BJ (cell line): ENCODE measurements at places on chromosomes 11 and 22.
A peak's percentile ranks its signal among the peaks of the same experiment; 100 is the strongest.

DNA sequence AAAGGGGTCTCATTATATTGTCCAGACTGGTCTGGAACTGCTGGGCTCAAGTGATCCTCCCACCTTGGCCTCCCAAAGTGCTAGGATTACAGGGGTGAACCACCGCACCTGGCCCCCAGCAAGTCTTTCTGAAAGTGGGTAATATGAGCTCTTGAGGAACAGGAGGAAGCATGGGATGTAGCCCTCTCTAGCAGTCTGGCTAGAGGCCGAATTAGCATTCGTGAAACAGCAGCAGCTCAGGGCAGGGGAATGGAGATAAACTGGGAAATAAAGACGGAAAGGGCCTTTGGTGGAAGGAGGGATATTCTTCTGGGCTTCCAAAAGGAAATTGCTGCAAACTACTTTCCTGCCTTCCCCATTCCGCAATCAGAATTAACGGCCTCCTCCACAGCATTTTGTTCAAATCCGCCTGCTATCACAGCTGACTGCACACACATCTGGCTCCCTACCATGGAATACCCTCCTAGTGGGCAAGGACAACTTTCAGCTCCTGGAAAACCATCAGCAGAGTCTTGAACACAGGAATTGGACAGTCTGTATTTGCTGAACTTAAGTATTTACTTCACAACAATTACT is 44.3 kb downstream of the MICAL3 start:
- no peak for DNase-seq

DNA sequence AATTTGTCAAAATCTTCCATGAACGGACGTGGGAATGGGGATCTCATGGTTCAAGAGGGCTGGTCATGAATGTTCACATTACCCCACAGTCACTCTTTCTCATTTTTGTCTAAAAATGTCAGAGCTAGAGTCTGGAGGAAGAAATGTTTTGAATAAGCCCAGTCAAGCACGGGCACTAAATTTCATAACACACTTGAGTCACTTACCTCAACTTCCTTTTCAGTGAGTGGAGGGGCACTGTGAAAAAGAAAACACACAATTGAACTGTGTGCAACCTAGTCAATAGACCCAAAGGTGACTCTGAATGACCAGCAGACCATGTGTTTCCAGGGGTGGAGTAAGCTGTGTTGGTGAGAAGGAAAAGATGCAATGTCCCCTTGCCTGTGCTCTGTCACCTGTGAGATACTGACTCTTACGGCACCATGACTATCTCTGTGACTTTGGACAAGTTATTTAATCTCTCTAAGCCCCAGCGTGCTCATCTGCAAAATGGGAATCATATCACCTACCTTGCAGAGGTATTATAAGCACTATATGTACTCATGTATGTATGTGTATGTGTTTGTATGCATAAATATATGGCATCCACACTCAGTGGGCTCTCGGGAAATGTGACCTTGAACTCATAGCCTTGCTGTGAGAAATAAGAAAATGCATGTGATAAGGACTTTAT is 38.2 kb upstream of the LYVE1 start:
- no peak for DNase-seq

DNA sequence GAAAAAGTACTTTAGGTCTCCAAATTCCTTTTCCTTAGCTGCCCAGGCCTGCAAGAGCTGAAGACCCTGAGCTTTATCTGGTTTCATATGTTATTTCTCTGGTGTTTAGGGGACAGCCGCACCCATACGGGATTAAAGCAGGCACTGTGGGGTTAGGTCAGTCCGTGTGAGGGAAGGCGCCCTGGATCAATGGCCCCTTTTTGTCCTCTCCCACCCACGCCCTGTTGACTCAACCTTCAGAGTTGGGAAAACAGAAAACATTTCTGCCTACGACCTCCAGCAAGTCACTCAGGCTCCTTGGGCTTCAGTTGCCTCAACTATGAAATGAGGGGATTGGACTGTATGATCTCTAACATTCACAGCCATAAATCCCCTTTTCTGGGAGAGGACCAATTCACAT is 55.2 kb upstream of the BARX2 start:
- DNase-seq = no peak

DNA sequence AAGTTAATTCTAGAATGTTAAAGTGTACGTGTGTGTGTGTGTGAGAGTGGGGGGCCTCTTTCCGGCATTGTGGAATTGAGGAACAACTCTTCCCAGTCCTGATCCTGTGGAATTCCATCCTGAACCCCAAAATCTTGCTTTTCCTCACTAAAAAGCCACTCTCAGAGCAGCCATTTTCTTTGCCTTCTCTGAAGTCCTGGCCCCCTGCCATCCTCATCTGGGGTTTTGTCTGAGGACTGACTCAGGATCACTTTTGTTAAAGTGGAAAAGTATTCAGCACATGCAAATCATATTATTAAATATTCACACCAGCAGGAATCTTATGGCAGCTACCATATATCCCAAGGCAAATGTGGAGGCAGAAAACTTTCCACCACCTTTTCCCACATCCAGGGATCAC is 3.8 kb downstream of the SCN4B start:
- DNase-seq = no peak

- no peak for DNase-seq
Measured at GRCh38 chr11:96906476-96906875, 516.7 kb downstream of the JRKL start.

DNA sequence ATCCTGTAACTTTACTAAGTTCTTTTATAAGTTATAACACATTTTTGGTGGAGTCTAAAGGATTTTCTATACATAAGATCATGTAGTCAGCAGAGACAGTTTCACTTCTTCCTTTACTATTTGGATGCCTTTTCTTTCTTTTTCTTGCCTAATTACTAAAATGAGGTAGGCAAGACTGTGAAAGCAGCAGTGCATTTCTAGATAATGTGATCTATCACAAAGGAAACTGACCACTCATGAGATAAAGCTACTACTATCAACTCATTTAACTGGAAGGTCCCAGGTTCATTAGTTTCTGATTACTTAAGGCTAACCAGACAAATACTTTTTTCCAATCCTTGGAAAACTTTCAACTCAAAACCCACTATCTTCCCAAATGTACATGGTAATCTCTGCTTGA is 196.2 kb upstream of the E2F8 start:
- DNase-seq = no peak

GRCh38 chr11:133579165-133580031 is 47.1 kb upstream of the OPCML start:
- no peak for DNase-seq

GRCh38 chr11:34587282-34587677 is 33.6 kb upstream of the EHF start:
- no peak for DNase-seq

DNA sequence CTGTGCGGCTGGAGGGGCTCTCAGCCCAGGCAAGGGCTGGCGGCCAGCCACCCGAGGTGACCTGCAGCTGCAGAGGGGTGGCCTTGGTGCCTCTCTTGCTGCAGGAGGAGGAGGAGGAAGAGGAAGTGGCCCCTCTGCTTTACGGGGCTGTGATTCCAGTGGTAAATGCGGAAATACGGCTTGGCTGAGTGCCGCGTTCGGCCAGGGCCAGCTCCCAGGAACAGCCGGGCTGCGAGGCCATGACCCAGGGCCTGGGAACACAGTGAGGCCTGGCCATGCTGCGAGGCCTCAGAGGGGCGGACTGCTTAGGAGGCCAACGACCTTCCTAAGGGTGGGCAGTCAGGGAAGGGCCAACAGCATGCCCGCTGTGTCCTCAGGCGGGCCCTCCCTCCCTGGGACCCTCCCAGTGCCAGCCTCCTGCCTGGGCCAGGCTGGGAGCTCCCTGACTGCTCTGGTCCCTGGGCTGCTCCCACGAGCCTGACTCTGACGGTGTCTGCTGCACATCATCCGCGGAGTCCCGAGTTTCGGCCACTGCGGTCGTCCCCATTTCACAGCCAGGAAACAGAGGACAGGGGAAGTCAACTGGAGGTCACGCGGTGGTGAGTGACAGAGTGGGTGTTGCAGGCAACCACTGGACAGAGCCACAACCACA is 20.8 kb upstream of the PPARA start:
- DNase-seq = no peak

GRCh38 chr11:118511601-118512000 is 15.7 kb upstream of the TTC36 start:
- DNase-seq = no peak

- no peak for DNase-seq
Measured at GRCh38 chr11:10651656-10652361, 41.7 kb downstream of the IRAG1 start.

GRCh38 chr11:8694137-8694536 is 11.5 kb downstream of the RPL27A start:
- DNase-seq = no peak

- DNase-seq = no peak
Measured at GRCh38 chr11:131928992-131929391, 558.6 kb downstream of the NTM start.

GRCh38 chr11:79582434-79582833 is 141.6 kb upstream of the TENM4 start:
- no peak for DNase-seq

DNA sequence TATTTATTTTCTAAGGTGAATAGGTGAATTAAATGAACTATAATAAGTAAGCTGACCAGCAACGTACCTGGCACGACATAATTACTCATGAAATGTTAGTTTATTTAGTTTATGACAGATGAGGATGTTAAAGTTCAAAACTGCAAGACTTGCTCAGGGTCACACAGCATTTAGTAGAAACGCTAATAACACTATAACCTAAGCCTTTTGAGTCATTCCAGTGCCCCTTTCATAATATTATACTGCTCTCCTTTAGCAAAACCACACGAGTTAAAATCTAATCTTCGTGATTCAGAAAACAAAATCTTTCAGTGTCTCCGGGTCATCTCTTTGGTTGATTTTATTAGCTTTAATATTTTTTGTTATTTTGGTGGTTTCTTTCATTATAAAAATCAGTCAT is 39.6 kb downstream of the BTBD10 start:
- DNase-seq = no peak

DNA sequence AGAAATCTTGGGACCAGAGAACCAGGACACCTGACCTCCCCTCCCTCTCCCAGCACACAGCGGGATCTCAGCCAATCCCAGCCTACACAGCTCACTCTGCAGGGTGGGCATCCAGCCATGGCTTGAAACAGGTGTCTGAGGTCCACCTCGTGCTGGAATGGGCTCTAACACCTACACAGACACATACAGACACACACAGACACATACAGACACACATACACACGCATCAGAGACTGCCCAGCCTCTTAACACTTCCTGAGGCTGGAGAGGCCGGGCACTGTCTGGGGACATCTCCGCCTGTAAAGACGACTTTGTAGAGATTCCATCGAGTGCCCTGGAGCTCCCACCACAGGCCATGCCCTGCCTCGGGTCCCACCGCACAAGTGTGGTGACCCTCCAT is 36.7 kb downstream of the CAPN1 start:
- no peak for DNase-seq

DNA sequence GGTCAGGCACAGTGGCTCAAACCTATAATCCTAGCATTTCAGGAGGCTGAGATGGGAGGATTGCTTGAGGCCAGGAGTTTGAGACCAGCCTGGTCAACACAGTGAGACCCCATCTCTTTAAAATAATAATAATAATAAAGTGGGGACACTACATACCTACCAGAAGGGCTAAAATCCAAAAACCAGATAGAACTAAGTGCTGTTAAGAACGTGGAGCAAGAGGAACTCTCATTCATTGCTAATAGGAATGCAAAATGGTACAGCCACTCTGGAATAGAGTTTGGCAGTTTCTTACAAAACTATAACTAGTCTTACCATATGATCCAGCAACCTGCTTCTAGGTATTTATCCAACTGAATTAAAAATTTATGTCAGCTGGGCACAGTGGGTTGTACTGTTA is 9.6 kb downstream of the CKAP5 start:
- no peak for DNase-seq

DNA sequence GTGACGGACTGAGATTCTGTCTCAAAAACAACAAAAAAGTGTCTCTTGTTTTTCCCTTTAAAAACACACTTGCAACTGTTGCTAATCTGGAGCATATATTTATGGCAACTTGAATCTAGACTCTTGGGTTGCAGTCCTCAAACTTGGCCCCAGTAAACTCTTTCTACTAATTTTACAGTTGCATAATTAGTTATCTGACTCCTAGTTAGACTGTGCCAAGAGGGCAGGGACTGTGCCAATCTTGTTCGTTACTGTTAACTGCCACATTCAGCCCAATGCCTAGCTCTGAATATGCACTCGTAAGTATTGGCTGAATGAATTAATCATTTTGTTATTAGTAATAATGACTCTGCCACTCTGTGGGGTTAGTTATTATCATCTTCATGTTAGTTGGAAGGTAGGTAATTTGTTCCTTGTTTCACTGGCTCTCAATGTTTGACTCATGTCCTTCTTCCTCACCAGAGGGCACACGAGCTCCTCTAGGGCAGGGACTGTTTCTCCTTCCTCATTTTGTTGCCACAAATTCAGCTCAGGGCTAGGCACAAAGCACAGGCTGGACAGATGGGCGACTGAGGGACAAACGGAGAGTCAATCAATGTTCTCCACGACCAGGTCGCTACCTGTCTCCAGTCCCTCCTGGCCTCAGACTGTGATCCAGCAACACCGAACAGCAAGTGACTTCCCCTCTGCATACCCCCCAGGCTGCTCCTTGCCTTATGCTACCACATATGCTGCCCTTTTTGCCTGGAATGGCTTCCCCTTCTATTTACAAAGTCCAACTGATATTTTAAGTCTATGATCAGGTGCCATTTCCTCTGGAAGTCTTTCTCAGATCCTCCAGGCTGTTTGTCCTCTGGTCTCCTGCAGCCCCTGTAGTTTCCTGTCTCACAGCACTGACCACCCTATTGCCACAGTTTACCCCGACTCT is 9.0 kb downstream of the CLPB start:
- no peak for DNase-seq

DNA sequence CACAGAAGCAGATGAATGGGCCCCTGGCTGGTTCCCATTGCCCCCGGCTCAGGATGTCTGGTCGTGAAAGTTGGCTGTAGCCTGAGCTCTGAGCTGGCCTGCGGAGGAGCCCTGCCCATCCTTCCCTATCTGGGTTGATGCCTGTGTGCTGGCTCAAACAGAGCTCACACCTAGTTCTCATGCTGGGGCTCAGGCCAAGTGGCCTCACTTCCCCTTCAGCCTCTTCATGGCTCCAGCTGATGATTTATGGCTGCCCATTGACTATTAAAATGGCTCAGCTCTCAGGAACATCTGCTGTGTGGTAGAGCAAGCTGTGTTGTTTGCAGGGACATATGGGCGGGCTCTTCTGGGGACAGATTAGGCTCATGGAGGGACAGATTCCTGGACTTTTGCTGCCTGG is 64.7 kb downstream of the ADAMTS15 start:
- DNase-seq = peak; percentile 63

DNA sequence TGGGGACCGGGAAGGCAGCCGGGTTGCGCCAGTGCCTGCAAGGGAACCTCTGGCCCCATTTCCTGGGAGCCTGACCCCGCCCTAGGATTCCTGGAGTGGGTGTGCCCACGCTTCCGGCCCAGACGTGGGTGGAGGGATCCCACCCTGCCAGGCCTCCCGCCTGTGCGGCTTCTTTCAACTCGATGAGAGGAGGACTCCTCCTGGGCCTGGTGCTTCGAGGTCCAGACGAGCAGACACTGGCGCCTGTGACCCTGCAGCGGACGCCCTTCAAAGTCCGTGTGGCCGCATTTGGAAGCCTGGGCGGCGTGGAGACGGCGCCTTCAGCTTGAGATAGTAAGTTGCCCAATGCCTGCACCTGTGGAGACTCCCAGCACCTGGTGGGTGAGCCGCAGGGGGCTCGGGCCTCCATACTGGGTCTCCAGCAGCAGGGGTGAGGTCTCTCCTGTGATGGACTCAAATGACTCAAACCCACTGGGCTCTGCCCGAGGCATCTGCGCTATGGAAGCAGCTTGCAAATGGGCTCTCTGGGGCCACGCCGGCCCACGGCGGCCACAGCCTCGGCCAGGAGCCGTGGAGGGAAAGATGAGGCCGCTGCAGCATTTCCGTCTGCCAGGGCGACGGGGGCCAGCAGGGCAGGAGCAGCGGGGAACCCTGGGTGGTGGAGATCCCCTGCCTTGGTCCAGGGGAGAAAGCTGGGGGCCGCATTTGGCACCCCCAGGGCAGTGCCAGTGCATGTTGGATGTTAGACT is 64.3 kb upstream of the PPARA start:
- DNase-seq = no peak
